ENCODE measurements at places on chromosomes 2 and 18. TPM values are rescaled to one million over a fixed set of nuclear protein-coding genes. Genes with fewer than 3 reads are reported as not detected.

The IL18RAP gene
- total RNA-seq: not detected

The AMER3 gene
- total RNA-seq: 1.4 TPM

The OSR1 gene
- 0.45 TPM for total RNA-seq

DNA sequence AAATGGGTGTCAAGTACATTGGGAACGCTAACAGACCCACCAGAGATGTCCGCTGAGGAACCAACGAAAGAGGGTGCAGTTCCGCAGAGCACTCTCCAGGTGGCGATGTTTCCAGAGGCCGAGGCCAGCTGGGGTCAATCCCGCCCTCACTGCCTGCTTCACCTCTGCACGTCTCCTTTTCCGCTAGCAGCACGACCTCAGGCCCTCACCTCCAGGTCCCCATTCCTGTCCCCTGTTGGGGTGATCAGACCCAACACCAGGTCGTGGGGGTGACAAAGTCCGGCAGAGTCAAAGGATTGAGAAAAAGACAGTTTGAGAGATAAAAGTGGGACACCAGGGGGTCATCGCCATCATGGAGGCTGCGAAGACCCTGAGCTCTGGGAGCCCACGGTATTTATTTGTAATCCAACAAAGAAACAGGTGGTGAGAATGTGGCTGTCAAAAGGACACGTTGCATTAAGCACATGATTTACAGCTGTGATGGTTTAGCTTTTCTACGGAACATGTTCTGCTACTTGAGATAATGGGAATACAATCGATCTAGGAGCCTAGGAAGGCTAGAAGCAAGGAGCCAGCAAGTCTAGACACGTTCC, 27.3 kb downstream of the ZAP70 start:
- peak; percentile 63 for DNase-seq

GRCh38 chr2:112623913-112624777, 21.6 kb upstream of the SLC20A1 start:
- no peak for DNase-seq

DNA sequence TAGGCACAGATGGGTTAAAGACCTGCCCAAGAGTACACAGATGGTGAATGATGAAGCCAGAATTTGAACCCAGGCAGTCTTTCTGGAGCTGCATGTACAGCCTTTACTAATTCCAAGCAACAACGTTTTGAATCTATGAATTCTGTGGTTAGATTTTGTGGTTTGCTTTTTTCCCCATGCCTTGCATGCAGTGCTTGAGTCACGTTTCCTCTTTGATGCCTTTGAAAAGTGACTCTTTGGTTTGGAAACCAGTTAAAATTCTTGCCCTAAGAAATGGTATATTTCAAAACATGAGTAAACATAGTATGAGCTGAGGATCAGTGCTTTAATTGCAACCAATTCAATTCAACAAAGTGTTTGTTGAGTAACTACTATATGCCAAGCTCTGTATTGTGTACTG, 48.2 kb upstream of the PPM1B start:
- DNase-seq: no peak

DNA sequence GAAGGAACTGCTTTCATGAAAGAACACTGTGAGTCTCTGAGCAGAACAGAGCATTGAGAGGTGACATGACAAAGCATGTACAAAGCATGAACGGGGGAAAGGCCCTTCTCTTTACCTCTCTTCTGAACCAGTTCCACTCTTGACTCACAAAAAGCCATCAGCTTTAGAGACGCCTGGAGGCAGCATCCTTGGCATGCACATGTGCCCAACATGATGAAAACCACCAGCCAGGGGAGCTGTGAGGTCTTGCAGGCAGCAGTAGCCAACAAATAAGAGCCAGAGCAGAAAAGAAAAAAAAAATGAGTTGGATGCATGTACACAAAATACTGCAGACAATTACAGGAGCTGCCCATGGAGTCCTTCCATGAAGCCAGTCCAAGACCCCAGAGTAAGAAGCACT, 95.5 kb upstream of the AGAP1 start:
- DNase-seq: no peak

- no peak for DNase-seq
Observed at GRCh38 chr2:76009484-76009883, 298.8 kb upstream of the GCFC2 start.

Data from neural crest cell (in vitro differentiated cells).